ENCODE measurements at places on chromosomes 1 and 21. TPM values are rescaled to one million over a fixed set of nuclear protein-coding genes. Genes with fewer than 3 reads are reported as not detected.

The IQCC gene
- polyA plus RNA-seq: 9.3 TPM

DNA sequence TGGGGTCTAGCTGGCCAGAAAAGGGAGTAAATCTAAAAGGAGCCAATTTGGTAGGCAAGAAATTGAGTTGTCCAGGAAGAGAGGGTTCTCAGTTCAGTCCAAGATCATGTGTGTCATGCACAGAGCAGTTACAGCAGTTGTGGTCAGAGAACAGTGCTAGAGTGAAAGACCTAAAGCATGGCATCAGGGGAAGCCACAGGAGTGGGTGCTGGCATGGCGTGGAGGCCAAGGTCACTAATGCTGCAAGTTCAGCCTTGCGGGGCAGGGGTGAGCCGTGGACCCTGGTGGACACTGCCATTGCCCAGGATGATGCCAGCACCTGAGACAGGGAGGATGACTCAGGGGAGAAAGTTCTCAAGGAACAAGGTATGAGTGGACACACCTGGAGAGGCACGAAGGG lies 16.6 kb upstream of the TMEM125 start:
- no peak for DNase-seq

DNA sequence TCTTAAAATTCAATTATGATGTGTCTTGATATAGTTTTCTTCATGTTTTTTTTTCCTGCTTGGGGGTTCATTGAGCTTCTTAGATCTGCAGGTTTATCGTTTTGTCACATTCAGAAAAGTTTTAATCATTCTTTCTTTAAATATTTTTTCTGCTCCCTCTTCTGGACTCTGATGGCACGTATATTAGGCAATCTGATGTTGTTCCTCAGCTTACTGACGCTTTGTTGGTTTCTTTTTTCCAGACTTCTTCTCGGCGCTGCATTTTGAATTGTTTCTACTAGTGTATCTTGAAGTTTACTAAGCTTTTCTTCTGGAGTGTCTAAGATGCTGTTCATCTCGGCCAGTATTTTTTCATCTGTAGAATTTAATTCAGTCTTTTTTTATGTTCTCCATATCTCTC lies 44.8 kb upstream of the FMOD start:
- no peak for DNase-seq

DNA sequence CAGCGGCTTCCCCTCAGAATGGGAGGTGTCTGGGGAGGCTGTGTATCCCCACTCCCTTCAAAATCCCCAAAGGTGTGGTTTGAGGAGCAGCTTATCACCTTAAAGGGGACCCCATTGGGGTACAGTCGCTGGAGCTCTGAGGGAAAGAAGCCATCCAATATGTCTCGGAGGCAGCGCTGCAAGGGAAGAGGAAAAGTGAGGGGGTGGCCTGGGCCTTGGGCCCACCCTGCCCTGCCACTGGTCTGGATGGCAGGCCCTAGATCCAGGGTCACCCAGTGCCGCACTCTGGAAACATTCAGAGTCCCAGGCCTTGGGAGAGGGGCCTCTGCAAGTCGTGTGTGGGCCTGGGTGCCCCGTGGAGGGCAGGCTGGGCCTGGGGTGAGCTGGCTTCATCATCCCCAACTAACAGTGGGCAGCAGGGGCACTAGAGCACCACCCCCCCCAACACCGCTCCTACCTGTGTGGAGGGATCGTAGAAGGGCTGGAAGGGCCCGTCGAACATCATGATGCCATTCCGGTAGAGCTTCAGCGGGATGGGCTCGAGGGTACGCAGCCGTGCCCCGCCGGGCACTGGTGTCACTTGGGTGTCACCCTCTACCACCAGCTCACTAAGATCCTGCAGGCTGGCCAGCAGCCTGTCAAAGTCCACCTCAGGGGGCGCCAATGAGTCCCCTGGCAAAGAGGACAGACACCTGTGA lies 5.6 kb downstream of the SH3BGRL3 start:
- no peak for DNase-seq

GRCh38 chr1:183142171-183142570 lies 43.9 kb upstream of the LAMC2 start:
- DNase-seq: no peak

DNA sequence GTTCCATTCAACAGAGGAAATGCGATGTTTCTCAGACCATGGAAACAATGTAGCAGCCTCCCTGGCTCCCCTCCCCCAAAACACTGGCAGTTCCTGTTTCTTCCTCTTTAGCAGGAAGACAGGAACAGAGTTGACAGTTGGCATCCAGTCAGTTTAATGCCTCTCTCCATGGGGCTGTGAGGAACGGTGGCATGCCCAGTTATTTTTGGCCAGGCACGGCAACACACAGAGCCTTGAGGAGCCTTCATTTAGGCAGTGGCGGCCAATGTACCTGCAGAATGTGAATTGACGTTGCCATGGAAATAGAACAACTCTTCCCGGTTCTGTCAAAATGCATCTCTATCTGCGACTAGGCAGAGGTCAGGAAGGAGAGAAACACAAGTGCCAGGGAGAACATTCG lies 330.6 kb downstream of the DSCAM start:
- DNase-seq: peak; percentile 21

- no peak for DNase-seq
Observed at GRCh38 chr21:37742532-37742931, 173.7 kb downstream of the KCNJ6 start.

DNA sequence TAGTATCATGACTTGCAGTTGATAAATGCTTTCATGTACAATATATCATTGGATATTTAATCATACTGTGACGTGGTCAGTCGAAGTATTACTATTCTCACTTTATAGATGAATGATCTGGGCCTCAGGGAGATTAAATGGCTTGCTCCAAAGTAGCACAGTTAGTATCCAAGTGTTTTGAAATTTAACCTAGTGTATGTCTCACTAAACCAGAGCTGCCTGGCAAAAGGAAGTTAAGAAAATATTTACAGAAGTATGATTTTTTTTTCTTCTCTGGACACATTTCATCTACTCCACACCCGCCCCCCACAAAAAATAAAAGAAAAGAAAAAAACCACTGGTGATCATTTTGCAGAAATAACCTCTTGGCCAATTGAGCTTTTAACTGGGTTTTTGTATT lies 71.9 kb upstream of the CXADR start:
- DNase-seq: no peak

DNA sequence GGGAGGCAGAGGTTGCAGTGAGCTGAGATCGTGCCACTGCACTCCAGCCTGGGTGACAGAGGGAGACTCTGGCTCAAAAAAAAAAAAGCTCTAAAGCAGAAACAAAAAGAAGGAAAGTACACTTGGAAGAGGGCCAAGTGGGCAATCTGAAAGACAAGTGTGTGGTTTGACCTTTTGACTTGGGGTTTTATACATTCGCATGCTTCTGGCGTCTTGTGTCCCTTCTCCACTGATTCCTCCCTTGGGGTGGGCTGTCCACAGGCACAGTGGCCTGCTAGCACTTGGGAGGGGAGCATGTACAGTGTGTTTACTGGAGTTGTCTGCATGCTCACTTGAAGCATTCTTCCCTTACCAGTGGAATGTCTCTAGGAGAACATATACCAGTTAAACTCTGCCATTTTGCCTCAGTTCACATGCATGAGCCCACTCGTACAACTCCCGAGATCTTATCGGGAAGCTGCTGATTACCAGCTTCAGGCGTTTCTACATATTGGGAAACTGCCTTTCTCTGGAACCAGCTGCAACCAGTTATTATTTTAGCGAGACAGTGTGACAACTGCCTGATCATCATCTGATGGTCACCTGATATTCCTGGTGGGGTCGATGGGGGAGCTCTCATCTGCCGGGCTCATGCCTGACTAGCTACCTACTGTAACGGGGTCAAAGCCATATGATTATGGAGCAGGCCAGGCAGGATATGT lies 113.5 kb upstream of the ZNF678 start:
- no peak for DNase-seq

- no peak for DNase-seq
Observed at GRCh38 chr21:35024513-35024912, 24.6 kb downstream of the RUNX1 start.

GRCh38 chr1:107976836-107977235 lies 11.9 kb upstream of the VAV3 start:
- no peak for DNase-seq

DNA sequence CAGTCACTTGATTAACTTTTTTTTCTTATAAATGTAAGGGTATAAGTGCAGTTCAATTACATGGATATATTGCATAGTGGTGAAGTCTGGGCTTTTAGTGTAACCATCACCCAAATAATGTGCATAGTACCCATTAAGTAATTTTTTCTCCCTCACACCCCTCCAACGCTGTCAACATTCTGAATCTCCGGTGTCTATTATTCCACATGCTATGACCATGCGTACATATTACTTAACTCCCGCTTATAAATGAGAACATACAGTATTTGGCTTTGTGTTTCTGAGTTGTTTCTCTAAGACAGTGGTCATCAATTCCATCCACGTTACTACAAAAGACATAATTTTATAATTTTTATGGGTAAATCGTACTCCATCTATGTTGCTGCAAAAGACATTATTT lies 1191.1 kb downstream of the NCAM2 start:
- no peak for DNase-seq
